Spinal cord (tissue), 10 donors: ENCODE measurements at places on chromosomes 2 and 18. TPM values are rescaled to one million over a fixed set of nuclear protein-coding genes. Genes with fewer than 3 reads are reported as not detected.

The NAT8 gene
- 1.00 TPM for polyA plus RNA-seq

The NDC80 gene
- polyA plus RNA-seq, result 13.1 TPM

The FKBP7 gene
- polyA plus RNA-seq, result 20.1 TPM

The NT5C1B gene
- polyA plus RNA-seq, result 0.27 TPM

The UGT1A6 gene
- polyA plus RNA-seq, result not detected

The AOX1 gene
- polyA plus RNA-seq, result 6.5 TPM

The MAPRE2 gene
- 203 TPM for polyA plus RNA-seq
